ENCODE measurements at places on chromosomes 11 and 22. TPM values are rescaled to one million over a fixed set of nuclear protein-coding genes. Genes with fewer than 3 reads are reported as not detected.

The RGL4 gene
- total RNA-seq: 0.41 TPM

The CCDC15 gene
- 3.5 TPM for total RNA-seq

The ADM2 gene
- total RNA-seq: 0.64 TPM

The SMIM35 gene
- total RNA-seq: not detected

The UBQLNL gene
- total RNA-seq: 0.60 TPM

The CDCA5 gene
- total RNA-seq: 25.3 TPM

The C11orf87 gene
- 0.62 TPM for total RNA-seq

The LRRC74B gene
- total RNA-seq: 0.21 TPM

The TEX12 gene
- not detected for total RNA-seq

The POU2AF1 gene
- 0.05 TPM for total RNA-seq

Measured in motor neuron (in vitro differentiated cells).